Uterus (tissue), 4 donors: ENCODE measurements at places on chromosomes 5 and 9.

GRCh38 chr5:135739383-135739981, 95.0 kb upstream of the SLC25A48 start:
- H3K36me3 ChIP-seq = no peaks in the 10 kb centered on the region
- no peaks in the 10 kb centered on the region for H3K4me1 ChIP-seq
- no peak overlapping the region for H3K4me3 ChIP-seq
- H3K27ac ChIP-seq = no peak overlapping the region
- no peak for DNase-seq
- H3K27me3 ChIP-seq = no peaks in the 10 kb centered on the region

GRCh38 chr5:58460002-58460731, at the start of gene PLK2:
Gene PLK2, minus strand, starts transcription at chr5:58460086. Its CDS starts 127 bp downstream, at chr5:58459959.
- peak within 1 kb of the TSS; percentile 95 for H3K27ac ChIP-seq
- H3K4me3 ChIP-seq = peak within 1 kb of the TSS; percentile 82
- DNase-seq = peak; percentile 95
- H3K4me1 ChIP-seq = no peaks in the 10 kb centered on the region

- no peak overlapping the region for H3K4me3 ChIP-seq
- peak; percentile 15 for DNase-seq
- H3K36me3 ChIP-seq = no peaks in the 10 kb centered on the region
- no peaks in the 10 kb centered on the region for H3K4me1 ChIP-seq
- H3K27ac ChIP-seq = no peak overlapping the region
Observed at GRCh38 chr5:168023191-168023590, 268.3 kb upstream of the WWC1 start.

DNA sequence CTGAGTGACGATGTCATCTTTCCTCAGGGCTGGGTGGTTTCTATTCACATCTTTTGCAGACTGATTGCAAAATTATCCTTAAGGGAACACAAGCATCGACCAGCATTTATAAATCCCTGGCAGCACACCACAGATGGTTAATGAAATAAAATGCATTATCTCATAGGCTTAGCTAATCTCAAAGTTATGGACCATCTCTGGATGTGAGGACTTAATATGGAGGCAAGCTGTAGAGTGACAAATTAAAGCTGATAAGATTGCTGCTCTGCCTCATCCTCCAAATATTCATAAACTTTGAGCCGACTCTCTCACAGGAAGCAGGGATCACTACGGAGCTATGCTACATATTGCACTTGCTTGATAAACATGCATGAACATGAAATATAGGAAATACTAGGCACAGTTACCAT, 663.2 kb upstream of the RGMB start:
- no peak overlapping the region for H3K27ac ChIP-seq
- no peaks in the 10 kb centered on the region for H3K27me3 ChIP-seq
- DNase-seq = no peak
- H3K36me3 ChIP-seq = no peaks in the 10 kb centered on the region
- no peaks in the 10 kb centered on the region for H3K4me1 ChIP-seq
- H3K4me3 ChIP-seq = no peak overlapping the region

- H3K4me1 ChIP-seq = no peaks in the 10 kb centered on the region
- H3K36me3 ChIP-seq = no peaks in the 10 kb centered on the region
- no peak overlapping the region for H3K4me3 ChIP-seq
- H3K27me3 ChIP-seq = no peaks in the 10 kb centered on the region
- no peak overlapping the region for H3K27ac ChIP-seq
- no peak for DNase-seq
Observed at GRCh38 chr5:123814801-123815470, 303.0 kb downstream of the CSNK1G3 start.

GRCh38 chr9:122016309-122016708, 76.8 kb downstream of the TTLL11 start:
- no peak overlapping the region for H3K4me3 ChIP-seq
- H3K27ac ChIP-seq = no peak overlapping the region
- H3K27me3 ChIP-seq = no peaks in the 10 kb centered on the region
- H3K4me1 ChIP-seq = no peaks in the 10 kb centered on the region

GRCh38 chr9:125479846-125480615, 218.4 kb downstream of the GAPVD1 start:
- no peaks in the 10 kb centered on the region for H3K36me3 ChIP-seq
- DNase-seq = no peak
- no peak overlapping the region for H3K4me3 ChIP-seq
- no peak overlapping the region for H3K27ac ChIP-seq
- peaks cover 3% of the 10 kb centered on the region for H3K4me1 ChIP-seq

DNA sequence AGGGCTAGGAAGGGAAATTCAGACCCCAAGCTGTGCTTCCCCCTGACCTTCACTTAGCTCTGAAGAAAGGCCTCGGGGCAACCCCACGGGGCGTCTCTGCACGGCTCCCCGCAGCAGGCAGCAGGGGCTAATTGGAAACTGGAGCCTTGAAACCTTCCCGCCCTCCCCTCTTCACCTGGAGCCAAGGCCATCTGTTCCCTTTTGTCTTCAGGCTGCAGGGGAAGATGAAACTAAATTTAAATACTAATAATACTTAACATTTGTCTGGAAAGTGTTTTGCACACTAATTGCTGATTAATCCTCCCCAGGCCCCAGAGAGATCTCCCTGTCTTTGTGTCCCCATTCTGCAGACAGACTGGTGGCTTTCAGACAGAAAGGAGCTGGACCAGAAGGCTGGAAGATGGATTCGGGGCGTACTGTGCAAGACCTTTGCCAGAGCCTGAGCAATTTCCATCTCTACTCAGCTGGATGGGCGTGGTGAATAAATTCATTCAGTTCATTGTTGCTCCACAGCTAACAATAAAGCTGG, 34.1 kb upstream of the CPLX2 start:
- no peaks in the 10 kb centered on the region for H3K36me3 ChIP-seq
- DNase-seq = no peak
- no peaks in the 10 kb centered on the region for H3K4me1 ChIP-seq

DNA sequence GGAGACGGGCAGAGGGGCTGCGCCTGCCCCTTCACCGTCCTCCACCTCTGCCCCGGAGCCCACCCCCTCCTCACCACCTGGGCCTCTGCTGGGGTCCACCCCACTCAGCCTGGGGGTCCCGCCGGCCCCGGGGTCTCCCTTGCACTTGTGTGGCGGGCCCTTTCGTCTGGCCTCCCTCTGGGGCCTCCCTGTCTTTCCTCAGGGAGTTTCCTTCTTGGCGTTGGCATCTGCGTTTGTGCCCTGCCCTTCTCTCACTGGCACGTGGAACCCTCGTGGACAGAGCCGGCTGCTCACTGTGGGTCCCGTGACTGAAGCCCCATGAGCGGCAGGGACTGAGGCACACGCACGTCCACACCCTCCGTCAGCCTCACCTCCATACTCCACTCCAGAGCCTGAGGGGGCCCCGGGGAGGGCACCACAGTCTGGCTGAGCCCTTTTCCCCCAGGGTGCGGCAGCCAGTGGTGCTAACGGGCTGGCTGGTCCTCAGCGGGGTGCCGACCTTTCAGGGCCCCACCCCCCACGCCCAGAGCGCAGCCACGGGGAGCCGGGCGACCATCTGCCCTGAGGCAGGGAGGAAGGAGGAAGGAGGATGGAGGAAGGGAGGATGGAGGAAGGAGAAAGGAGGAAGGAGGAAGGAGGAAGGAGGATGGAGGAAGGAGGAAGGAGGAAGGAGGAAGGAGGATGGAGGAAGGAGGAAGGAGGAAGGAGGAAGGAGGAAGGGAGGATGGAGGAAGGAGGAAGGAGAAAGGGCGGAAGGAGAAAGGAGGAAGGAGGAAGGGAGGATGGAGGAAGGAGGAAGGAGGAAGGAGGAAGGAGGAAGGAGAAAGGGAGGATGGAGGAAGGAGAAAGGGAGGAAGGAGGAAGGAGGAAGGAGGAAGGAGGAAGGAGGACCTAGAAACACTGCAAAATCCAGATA, 53.0 kb upstream of the NRARP start:
- DNase-seq = no peak
- no peaks in the 10 kb centered on the region for H3K4me1 ChIP-seq

DNA sequence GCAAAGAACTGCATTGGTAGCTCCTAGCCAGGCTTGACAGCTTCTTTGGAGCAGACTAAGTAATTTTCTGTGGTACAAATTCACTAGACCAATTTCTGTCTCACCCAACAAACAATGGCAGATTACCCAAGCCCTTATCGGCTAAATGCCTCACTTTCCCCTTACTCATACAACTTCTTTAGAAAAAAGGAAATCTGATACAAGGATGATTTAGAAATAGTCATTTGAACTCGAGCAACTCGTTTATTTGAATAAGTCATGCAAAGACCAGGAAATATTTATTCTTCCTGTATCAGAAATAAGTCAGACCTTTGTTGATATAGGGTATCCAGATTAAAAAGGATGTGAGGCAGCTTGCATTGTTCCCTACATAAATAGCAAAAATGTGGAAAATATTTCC, 170.4 kb upstream of the CDH6 start:
- H3K36me3 ChIP-seq = no peaks in the 10 kb centered on the region
- no peak for DNase-seq
- no peaks in the 10 kb centered on the region for H3K4me1 ChIP-seq
- no peaks in the 10 kb centered on the region for H3K27me3 ChIP-seq
- no peak overlapping the region for H3K27ac ChIP-seq

DNA sequence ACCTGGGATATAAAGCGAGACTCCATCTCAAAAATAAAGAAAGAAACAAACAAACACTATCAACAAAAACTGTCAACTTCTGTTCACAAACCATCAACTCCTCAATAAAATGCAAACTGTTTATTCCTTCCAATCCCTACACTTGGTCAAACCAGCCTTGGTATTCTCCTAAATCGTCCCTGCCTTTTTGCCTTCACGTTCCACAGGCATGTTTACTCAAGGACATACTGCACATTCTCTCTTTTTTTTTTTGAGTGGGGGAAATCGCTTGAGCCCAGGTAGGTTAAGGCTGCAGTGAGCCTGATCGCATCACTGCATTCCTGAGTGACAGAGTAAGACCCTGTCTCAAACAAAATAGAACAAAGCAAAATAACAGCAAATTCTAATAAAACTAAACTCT, 13.0 kb downstream of the UBAP2 start:
- H3K4me3 ChIP-seq = no peak overlapping the region
- no peak overlapping the region for H3K27ac ChIP-seq
- H3K36me3 ChIP-seq = no peaks in the 10 kb centered on the region
- no peaks in the 10 kb centered on the region for H3K27me3 ChIP-seq
- no peak for DNase-seq
- H3K4me1 ChIP-seq = no peaks in the 10 kb centered on the region

GRCh38 chr5:177241768-177242167, 61.8 kb downstream of the RAB24 start:
- no peaks in the 10 kb centered on the region for H3K36me3 ChIP-seq
- DNase-seq = no peak
- no peaks in the 10 kb centered on the region for H3K27me3 ChIP-seq
- no peak overlapping the region for H3K27ac ChIP-seq
- no peak overlapping the region for H3K4me3 ChIP-seq

- H3K4me1 ChIP-seq = no peaks in the 10 kb centered on the region
- no peak for DNase-seq
- no peaks in the 10 kb centered on the region for H3K27me3 ChIP-seq
- no peak overlapping the region for H3K4me3 ChIP-seq
Observed at GRCh38 chr5:136382071-136382470, 16.7 kb upstream of the TRPC7 start.

GRCh38 chr9:84891924-84892323, 222.4 kb downstream of the NTRK2 start:
- H3K4me3 ChIP-seq = no peak overlapping the region
- H3K4me1 ChIP-seq = peaks cover 2% of the 10 kb centered on the region
- no peaks in the 10 kb centered on the region for H3K27me3 ChIP-seq
- H3K36me3 ChIP-seq = no peaks in the 10 kb centered on the region
- no peak overlapping the region for H3K27ac ChIP-seq

DNA sequence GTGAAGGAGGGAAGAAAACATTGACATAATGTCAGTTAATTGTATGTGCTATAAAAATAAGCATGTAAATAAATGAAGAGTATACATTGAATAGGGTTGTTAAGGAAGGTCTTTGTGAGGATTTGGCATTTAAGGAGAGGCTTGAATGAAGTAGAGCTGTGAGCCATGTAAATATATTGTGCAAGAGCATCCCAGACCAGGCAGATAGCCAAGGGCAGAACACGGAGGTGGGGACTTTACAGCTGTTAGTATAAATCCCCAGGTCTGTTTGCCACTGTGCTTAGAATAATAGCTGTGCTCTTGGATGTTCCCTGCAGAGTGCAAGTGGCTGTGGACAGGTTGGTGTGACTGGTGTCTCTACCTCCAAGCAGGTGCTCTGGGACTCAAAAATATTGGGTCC, 211.7 kb downstream of the LRRC70 start:
- no peak for DNase-seq
- no peak overlapping the region for H3K4me3 ChIP-seq
- no peaks in the 10 kb centered on the region for H3K36me3 ChIP-seq

DNA sequence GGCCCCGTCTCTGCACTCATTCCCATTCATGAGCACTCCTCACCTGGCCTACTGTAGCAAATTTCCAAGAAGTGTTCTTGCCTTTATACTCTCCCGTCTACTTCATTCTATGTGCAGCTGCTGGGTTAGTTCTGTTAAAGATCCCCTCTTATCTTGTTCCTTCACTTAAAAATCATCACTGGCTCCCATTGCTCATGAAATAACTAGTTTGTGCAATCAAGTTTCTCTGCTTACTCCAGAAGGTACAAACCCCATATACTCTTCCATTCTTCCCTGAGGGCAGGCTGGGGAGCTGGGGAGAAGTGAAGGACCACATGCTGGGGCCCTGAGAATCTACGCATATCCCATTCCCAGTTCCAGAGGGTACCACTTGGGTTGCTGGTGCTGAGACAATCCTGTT, 84.4 kb upstream of the KLF9 start:
- no peak overlapping the region for H3K27ac ChIP-seq
- no peak for DNase-seq
- no peak overlapping the region for H3K4me3 ChIP-seq
- no peaks in the 10 kb centered on the region for H3K27me3 ChIP-seq
- peaks cover 4% of the 10 kb centered on the region for H3K4me1 ChIP-seq
- H3K36me3 ChIP-seq = no peaks in the 10 kb centered on the region

GRCh38 chr5:61866930-61867329, 439.1 kb upstream of the KIF2A start:
- H3K36me3 ChIP-seq = no peaks in the 10 kb centered on the region
- H3K4me1 ChIP-seq = no peaks in the 10 kb centered on the region
- no peak overlapping the region for H3K4me3 ChIP-seq
- no peaks in the 10 kb centered on the region for H3K27me3 ChIP-seq
- no peak for DNase-seq

DNA sequence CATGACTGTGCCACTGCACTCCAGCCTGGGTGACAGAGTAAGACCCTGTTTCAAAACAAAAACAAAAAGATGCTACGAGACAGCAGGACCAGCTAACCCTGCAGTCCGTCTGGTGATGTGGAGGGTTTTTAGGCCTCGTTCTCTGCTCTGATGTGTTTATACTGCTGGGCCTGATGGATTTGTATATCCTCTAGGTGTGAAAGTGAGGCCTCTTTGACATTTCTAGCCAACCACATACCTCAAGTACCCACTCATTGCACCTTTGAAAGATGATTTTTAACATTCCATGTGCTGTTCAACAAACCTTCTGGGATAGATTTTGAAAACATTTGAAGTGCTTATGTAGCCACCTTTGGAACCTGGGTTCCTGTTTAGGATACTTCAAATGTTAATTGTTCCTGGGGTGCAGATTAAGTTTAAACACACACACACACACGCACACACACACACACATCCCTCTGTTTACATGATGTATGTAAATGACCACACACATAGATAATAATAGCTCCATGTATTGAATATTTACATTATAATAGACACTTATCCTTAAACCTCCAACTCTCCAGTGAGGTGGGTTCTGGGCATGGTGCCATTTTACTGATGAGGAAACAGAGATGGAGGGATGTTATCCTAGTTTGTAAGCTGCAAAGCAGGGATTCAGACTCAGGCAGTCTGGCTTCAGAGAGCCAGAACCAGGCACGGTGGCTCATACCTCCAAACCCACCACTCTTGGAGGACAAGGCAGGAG, 48.8 kb upstream of the GOLPH3 start:
- no peaks in the 10 kb centered on the region for H3K4me1 ChIP-seq
- no peak for DNase-seq
- no peaks in the 10 kb centered on the region for H3K27me3 ChIP-seq
- H3K36me3 ChIP-seq = no peaks in the 10 kb centered on the region
